ENCODE measurements at places on chromosomes 3 and 15.

- no peak for DNase-seq
Measured at GRCh38 chr3:48715174-48715800, 1.7 kb downstream of the IP6K2 start.

DNA sequence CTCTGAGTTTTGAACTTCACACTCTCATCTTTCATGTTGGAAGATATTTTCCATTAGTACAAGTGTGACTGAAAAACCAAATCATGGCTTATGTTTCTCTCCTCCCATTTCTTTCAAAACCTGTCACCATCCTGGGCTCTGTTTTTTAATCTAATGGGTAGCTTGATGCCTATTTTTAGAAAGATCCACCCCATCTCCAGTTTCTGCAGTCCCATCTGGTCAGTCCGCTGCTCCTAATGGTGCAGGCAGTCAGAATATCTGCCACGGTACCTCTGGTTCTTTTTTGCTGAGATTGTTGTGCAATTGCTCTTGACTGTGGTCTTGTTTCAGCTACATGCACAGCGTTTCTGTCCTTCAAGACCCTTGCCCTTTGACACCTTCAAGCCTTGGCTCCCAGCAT is 240.9 kb upstream of the CADM2 start:
- DNase-seq = no peak

- no peak for DNase-seq
Measured at GRCh38 chr3:74134831-74135230, 479.6 kb downstream of the CNTN3 start.

DNA sequence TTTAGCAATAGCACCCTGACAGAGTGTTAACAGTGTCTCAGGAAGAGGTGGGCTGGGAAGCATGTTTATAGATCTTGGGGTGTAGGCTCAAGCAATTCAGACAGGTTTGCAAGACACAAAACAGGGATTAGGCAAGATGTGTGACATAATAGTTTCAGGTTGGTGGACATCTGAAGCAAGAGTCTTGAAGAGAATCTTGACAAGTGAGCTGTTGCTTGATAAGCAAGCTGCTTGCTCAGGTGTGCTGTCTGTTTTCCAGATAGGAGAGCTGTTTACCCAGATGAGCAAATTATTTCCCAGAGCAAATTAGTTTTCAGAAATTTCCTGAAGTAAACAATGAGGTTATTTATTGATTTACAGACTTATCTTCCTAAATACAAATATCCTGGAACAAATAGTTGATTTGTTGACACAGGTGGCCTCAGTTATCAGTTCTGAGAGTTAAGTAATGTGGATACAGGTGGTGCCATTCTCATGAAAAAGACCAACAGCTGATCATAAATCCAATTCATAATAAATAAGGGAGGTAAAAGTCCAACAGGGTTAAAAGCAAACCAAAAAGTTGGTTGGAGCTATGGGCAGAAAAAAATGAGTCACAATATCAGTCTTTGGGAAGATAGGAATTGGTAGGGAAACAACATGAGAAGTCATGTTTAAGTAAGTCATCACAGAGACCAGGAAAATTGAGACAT is 437.3 kb downstream of the TBL1XR1 start:
- no peak for DNase-seq

DNA sequence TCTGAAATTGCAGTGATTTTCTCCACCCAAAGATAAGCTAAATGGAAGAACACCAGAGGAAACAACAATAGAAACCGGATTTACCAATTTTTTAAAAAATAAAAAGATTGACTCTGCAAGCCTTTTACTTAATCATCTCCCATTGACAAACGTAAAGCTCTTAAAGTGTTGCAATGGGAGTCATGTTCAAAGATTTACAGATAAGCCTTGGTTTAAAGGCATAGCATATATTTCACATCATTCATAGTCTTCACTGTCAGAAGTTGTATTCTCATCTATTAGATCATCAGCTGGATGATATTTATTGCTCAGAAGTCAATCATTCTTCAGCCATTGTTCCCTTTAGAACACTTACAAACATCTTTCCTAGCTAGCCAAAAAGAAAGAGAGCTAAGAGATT is 397.6 kb downstream of the GBE1 start:
- DNase-seq = no peak
